ENCODE measurements at places on chromosomes 7 and 10.

GRCh38 chr7:96740130-96740529 lies 30.5 kb upstream of the SEM1 start:
- DNase-seq: no peak

DNA sequence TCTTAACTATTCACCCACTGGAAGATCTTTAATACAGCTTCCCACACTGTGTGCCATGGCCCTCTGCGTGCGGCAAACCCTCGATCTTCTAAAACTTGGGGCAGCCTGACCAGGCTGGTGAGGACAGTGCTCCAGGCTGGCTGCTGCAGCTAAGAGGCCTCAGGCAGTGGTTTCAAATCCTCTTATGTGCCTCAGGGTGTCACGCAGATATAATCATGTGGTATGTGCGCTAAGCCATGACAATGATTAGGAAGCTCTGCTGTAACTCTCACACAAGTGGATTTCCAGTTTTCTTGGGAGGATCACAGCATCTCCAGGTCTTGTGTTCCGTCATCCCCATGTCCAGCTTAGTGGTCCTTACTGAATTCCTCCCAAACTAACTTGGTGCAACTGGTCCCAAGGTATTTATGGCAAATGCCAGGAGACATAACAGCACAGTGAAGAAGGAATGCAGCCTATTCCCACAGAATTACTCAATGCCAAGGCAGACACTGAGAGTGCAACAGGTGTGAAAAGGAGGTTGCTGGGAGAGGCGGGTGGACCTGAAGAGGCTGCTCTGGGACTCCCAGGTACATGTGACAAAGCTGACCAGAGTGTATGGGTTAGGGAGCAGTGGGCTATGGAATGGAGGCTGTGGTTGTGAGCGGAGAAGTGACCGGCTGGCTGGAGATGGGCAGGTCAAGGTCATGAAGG lies 2.3 kb downstream of the HPS1 start:
- no peak for DNase-seq

DNA sequence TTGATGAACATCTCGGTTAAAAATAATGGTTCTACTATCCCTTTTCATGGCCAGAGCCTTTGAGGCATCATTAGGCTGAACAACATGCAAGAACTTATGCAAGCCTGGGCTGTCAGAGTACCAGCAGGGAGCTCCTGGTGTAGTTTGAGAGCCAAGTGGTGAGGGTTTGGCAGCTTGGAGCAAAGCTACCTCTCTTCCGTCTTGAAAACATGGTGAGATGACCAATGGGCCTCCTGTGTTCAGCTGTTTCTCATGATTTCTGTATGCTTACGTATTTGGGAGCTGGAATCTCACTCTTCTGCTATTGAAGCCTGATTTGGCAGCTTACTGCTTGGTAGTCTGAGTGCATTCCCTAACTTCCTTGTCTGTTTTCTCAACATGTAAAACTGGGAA lies 150.4 kb downstream of the CXCL12 start:
- DNase-seq: no peak

- DNase-seq: no peak
Measured at GRCh38 chr10:47154762-47155161, 145.2 kb upstream of the GDF10 start.

GRCh38 chr10:116312548-116312947 lies 11.7 kb upstream of the CCDC172 start:
- no peak for DNase-seq

DNA sequence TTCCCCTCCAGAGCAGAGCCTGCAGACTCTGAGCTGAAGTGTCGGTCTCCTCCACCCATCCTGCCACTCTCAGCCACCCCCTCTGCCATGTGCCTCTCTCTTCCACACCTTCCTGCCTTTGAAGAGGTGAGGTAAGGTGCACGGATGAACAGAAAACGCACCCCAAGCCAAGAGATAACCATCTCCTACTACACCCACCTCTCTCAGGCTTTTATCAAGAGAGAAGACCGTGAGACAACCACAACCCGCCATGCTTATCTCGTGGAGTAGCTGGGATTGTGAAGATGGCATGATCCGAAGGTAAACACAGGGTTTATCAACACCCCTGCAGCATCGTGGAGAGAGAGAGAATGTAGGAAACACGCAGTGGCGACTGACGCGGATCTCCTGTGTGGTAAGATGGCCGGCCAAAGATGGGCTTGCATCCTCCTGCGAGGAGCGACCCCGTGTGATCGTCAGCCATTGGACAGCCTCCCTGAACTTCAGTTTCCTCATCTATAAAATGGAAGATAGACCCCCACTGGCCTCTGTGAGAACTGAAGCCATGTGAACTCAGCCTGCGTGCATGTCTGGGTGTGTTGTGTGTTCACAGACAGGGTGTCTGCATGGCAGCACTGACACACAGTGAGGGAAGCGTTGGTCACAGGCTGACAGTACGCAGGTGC lies 219.0 kb downstream of the DIP2C start:
- no peak for DNase-seq

GRCh38 chr7:38181111-38181510 lies 3.1 kb downstream of the STARD3NL start:
- no peak for DNase-seq

- no peak for DNase-seq
Measured at GRCh38 chr7:140972876-140973829, 41.6 kb downstream of the MRPS33 start.

DNA sequence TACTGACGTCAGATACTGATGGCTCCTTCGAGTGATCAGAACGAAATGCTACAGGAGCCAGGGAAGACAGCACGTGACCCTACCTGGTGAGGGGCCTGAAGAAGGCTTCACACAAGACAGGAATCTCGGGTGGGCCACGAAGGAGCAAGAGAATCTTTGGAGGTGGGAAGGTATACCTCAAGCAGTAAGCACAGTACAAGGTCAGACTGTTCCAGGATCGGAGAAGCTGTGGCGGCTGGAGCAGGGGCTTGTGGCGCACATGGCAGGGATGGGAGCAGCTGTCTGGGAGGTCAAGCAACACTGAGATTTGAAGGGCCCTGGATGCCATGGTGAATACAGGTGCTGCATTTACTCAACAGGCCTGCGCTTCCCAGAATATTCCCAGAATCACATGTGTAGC lies 45.4 kb downstream of the C10orf143 start:
- no peak for DNase-seq

DNA sequence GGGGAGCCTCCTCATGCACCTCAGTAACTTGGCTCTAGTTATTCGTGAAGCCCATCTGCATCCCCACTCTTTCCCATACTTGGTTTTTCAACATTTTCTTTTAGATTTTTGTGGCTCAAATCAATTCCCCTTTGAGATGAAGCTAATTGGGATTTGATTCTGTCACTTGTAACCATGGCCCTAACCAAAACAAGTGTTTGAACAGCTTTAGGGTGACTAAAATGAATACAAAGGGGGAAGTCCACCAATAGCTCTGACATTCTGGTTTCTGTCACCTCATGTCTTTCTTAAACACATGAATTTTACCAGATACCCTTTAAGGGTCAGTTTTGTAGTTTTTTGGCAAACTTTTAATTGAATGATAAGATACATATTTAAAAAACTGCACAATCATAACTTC lies 87.0 kb downstream of the PCGF5 start:
- no peak for DNase-seq

- DNase-seq: no peak
Measured at GRCh38 chr10:110274647-110275046, 30.1 kb downstream of the SMNDC1 start.

DNA sequence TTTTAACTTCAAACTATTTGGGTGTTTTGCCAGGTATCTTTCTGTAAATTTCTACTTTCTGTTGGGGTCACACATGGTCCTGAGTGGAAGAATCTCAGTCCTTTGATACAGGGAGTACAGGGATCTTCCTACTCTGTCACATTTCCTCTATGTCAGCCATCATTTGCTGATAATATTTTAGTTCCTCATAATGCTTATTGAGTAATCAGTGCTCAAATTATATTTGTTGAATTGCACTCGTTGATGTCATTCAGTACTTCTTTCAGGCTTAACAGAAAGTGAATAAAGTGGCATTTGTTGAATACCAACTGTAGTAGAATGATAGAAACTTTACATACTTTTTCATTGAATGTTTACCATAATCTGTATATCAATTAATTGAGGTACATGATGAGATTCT lies 31.9 kb downstream of the WDR11 start:
- no peak for DNase-seq

GRCh38 chr10:58014436-58014835 lies 253.3 kb downstream of the IPMK start:
- DNase-seq: no peak

DNA sequence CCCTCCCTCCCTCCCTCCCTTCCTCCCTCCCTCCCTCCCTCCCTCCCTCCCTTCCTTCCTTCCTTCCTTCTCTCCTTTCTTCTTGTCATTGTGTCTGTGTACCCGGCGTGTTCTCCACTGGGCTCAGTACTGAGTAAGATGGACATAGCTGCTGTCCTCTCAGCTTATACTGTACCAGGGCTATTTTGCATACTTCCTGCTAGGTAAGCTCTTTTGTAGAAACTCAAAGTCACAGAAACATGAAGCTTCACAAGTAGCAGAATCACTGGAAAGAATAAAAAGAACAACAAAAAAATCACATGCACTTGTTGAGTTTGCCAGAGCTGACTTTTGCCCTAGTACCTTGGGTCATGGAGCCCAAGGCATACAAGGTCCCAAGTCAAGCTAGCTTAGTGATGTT lies 125.7 kb downstream of the PLPP4 start:
- DNase-seq: no peak

GRCh38 chr7:32051128-32051527 lies 19.1 kb downstream of the PDE1C start:
- DNase-seq: no peak

DNA sequence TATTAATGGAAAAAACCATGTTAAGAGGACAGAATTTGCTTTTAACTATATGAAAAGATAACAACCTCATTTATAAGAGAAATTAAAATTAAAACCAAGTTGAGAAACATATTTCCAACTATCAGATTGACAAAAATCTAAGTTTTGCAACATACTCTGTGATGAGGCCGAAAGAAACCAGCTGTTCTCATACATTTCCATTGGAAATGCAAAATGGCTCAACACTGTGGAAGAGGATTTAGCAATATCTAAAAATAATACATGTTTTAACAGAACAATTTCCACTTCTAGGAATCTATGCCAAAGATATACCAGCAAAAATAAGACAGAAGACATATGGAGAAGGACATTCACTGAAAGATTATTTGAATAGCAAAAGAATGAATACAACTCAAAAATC lies 268.8 kb downstream of the DYNC1I1 start:
- DNase-seq: no peak

DNA sequence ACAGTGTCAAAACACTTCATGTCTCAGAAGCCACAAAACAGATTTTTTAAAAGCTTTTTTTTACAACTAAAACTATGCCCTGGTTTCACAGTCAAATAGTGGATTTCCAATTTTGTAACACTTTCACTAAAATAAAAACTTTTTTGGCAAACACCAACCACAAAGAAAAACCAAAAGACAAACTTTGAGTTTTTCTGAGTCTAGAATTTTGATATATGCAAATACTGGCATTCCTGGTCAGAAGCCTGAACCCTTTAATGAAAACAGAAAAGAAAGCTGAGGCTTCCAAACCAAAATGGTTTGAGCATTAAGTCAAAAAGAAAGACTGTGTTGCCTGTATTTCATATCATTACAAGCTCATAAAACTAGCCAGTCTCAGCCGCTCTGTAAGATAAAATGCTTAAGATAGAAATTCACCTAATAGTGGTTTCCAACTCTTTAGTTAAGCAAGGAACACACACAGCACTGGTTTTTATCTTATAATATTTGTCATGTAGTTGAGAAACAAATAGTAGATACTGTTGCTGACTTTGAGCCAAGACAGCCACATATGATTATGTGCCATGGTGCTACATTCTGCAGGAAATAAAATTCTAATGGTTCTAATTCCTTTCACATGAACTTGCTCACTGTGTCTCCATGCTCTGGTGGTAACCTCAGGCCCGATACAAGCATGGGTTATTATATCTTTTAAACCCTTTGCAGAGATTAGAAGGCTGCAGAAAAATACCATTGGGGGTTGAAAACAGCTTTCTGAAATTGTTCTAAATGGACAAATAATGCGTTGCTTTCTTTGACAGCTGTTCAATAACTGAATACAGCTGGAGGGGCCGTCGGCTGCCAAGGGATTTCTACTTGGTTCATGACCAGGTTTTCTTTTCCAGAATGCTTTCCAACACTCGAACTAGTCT lies 49.4 kb downstream of the FAM171A1 start:
- no peak for DNase-seq

DNA sequence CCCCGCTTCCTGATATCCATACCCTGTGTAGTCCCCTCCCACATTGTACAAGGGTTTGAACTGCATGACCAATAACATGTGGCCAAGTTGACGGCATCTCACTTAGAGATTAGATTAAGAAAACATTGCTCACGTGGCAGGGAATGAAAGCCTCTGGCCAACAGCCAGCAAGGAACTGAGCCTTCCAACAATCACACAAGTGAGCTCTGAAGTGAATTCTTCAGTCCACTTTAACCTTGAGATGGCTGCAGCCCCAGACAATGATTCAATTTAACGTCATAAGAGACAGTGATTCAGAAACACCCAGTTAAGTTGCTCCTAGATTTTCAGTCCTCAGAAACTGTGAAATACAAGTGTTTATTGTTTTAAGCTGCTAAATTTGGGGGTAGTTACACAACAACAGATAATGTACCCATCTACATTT lies 165.9 kb upstream of the PLXNA4 start:
- DNase-seq: no peak

DNA sequence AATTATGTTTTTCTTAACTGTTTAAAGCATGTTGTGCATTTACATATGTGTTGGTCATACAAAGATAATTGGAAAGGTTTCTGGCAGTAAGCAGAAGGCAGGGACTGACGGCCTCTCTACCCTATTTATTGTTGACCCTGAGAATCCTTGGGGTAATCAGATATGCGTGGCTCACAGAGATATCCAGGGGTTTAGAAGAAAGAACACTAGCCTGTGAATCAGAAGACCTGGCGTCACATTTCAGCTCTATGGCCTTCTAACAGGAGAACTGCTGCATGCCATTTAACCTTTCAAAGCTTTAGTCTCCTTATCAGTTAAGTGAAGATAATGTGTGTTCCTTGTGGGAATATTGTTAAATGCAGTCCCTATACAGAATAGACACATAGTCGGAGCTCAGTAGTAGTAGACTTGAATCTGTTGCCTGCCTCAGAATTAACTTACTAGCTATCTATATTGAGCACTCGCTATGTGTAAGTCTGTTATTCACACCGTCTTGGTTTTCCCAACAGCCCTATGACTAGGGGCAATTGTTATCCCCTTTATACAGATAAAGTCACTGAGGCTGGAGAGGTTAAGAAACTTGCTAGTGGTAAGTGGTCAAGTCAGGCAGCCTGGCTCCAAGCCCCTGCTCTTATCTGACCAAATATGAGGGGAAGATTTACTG lies 129.6 kb upstream of the ANKRD1 start:
- DNase-seq: no peak

DNA sequence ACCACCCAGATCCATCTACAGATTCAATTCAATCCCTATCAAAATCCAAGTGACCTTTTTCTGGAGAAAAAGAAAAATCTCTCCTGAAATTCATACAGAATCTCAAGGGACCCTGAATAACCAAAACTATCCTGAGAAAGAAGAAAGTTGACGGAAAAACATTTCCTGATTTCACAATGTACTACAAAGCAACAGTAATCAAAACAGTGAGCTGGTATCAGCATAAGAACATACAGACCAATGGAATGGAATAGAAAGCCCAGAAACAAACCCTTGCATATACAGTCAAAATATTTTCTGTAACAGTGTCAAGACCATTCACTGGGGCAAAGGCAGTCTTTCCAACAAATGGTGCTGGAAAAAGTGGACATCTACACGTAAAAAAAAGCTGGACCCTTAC lies 89.9 kb downstream of the JMJD1C start:
- peak; percentile 17 for DNase-seq
